ENCODE measurements at places on chromosomes 12 and 14. TPM values are rescaled to one million over a fixed set of nuclear protein-coding genes. Genes with fewer than 3 reads are reported as not detected.

The OVCH1 gene
- polyA plus RNA-seq, result 0.15 TPM

The RNASE2 gene
- 0.89 TPM for polyA plus RNA-seq

The INSM2 gene
- polyA plus RNA-seq, result not detected

The OR6C6 gene
- polyA plus RNA-seq, result not detected

The GALNT8 gene
- 3.5 TPM for polyA plus RNA-seq

The CRIP2 gene
- 109 TPM for polyA plus RNA-seq

The MYH7 gene
- polyA plus RNA-seq, result 2.1 TPM

The MFAP5 gene
- 1.5 TPM for polyA plus RNA-seq

The SLC5A8 gene
- polyA plus RNA-seq, result 44.0 TPM

The MRPL52 gene
- 75.8 TPM for polyA plus RNA-seq

The CLEC6A gene
- 0.17 TPM for polyA plus RNA-seq

The CPNE8 gene
- polyA plus RNA-seq, result 14.1 TPM
